ENCODE measurements at places on chromosomes 3 and 15.

DNA sequence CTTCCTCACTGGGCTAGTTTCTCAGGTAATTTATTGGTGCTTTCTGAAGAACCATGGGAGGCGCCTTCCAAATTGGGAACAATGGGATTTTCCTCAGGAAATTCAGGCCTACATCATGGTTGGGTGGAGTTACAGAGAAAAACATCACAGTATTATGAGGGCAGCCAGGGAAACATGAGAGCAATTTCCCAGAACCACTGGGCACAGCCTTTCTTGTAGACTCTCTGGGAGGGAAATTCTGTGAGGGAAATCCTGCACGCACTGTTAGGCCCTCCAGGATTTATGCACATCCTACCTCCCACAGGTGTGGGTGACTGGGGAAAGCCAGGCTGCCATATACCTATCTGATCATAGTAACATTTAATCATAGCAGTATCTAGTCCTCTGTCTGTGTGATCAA is 13.2 kb downstream of the POPDC2 start:
- no peak for DNase-seq

DNA sequence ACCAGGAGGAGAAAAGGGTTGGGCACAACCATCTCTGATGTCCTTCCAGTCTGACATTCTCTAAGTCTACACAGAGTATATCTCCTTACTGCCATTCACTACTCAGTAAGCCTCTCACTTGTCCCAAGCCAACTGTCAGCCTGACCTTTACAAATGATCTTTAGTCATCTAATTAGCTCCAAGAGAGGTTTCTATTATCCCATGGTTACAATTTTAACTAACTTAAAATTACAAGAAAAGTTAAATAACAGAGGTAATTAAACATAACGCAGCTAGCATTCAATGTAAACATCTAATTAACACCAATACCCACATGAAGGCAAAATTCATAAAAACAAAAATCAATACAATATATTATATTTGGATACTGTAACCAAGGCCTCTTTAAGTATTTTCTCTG is 126.9 kb downstream of the LSAMP start:
- DNase-seq: no peak

- no peak for DNase-seq
Measured at GRCh38 chr3:11373654-11374053, 101.5 kb downstream of the ATG7 start.

DNA sequence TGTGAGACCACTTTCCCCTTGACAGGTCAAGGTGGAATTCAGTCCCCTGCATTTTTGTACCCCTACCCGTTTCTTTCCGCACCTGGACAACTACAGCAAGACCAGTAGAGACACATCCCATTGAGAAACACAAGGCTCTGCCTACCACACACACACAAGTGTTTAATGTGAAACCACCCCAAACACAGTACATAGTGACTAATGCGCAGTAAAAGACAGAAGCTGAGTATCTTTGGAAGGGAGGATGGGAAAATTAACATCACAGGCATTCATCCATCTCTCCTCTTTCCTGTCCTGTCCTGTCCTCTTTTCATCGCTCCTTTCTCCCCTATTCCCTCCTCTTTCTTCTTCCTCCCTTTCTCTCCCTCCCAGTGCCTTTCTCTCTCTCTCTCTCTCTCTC is 64.8 kb downstream of the SCN11A start:
- DNase-seq: no peak

DNA sequence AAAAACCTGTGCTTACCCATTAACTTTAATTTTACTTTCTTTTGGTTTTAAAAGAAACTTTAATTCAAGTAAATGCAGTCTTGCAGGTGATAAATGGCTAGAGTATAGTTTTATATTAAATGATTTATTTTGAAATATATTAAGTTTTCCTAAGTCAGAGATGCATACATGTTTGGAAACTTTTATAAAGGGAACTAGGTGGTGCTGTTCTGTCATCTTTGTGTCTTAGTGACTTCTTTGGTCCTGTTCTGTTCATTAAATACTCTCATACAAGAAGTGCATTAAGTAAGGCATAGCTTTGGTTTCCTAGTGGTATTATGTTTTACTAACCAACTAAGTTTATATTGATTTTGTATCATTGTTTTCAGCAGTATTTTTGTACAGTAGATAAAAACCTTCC is 15.6 kb downstream of the CADM2 start:
- DNase-seq: no peak

DNA sequence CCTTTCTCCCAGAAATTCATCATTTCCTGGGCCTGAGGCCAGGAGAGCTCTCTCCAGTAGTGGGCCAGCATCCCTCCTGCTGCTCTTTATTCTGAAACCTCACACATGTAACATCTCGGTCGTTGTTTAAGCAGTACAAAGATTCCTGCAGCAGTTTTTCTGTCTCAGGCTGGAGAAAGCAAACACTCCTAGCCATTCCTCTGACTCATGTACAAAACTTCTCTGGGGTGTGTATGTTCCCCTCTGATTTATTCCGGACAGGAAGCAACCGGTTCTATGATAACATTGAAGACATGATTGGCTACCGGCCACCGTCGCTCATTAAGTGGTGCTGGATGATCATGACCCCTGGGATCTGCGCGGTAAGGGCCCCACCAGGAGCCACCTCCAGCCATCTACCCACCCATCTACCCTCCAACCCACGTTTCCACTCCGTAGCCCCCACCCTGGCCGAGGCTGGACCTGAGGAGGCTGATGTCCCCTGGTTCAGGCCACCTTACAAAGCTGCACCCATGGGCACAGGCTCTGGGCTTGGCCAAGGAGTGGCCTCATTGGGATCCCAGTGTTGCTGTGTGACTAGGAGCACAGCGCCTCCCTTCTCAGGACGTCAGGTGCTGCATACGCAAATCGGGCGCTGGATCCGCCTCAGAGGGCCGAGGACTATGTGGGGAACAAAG is 58.6 kb upstream of the SLC6A1 start:
- DNase-seq: no peak

DNA sequence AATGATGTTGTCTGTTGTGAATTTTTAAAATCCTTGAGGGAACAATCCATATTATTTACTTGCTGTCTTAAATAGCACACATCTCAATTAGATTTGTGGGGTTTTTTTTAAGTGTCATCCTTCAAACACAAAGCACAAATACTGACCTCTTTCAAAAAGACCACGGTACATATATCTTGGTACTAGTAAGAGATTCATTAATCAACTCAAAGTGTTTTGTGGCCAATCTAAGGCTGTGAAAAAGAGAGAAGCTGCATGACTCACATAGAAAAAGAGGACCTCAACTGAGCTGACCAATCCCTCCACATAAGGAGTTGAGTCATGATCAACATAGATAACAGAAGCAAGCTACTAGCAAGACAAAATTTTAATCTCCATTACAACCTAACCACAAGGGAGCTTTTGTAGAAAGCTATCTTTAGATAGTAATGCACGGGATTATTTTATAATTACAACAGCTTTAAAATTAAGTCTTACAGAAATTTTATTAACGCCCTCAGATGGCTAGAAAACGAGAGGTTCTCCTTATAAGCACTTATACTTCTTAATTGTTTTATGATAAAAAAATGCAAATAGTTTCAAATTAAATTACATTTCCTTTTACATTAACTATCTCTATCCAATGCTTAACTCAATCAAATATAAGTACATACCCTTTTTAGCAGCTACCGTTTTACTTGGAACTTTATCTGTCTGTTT is 60.5 kb downstream of the TOP2B start:
- no peak for DNase-seq

DNA sequence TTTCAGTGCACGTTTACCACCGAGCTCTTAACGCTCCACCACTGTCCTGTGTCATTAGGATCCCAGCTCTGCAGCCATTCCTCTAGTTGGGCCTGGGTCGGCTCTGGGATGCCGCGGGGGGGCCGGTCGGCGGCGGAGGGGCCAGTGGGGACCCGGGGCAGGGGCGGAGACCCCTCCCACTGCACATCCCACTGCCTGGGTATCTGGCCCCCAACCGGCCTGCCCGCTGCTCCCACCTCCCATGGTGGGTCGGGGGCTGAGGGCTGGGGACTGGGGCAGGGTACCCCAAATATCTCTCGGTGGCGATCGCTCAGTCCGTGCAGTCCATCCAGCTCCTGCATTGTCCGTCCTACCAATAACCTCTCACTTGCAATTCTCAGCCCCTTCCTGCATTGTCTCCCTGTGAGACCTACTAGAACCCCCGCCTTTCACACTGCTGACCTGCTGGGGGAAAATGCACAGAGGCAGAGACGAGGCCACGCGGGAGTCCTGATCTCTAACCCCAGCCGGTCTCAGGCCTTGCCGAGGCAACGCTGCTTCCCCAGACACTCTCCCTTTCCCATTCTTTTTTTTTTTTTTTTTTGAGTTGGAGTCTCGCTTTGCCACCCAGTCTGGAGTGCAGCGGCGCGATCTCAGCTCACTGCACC is 24.0 kb upstream of the MUC20 start:
- DNase-seq: no peak

DNA sequence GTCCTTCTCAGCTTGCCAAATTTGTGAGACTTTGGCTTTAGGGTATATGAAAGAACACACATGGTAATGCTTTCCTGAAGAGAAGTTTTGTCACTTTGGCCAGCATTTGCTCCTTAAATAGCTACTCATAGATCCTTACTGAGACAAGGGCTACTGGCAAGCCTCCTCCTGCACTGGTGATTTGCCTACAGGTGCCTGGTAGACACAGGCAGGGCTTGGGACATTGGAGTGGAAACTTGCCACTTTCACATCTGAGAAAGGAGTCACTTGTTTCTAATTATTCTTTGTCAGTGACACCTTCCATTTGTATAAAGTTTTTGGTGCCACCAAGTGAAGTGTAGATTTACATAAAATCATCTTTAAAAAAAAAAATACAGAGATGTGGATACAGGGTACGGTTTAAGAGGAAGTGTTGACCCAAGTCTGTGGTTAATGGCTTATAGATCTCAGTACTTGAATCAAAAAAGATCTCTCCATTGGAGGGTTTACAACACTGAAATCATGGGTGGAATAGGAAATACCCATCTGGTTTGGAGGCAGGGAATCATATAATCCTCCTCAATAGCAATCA is 132.8 kb upstream of the GADL1 start:
- no peak for DNase-seq

DNA sequence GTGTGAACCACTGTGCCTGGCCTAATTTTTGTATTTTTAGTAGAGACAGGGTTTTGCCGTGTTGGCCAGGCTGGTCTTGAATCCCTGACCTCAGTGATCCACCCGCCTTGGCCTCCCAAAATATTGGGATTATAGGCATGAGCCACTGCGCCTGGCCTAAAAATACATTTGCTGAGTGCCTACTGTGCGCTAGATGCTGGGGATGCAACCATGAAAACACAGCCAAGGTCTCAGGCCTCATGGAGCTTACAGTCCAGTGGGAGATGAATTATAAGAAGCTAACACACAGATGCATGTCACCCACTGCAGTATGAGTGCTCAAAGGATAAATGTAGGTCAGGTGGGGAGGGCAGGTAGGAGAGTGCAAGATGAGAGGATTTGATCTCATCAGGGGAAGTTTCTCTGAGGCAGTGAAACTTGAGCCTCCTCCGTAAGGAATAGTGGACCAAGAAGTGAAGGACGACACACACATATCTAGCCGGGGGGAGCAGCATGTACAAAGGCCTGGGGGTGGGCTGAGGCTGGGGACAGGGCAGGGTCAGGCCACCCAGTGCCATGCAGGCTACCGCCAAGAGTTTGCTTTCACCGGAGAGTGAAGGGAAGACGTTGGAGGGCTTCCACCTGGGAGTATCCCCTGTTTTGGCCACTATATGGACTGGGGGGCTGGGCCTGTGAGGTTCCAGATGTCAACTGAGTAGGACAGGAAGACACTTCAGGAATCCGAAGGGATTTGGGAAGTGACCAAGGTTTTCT is 24.3 kb downstream of the IRAK2 start:
- DNase-seq: no peak

DNA sequence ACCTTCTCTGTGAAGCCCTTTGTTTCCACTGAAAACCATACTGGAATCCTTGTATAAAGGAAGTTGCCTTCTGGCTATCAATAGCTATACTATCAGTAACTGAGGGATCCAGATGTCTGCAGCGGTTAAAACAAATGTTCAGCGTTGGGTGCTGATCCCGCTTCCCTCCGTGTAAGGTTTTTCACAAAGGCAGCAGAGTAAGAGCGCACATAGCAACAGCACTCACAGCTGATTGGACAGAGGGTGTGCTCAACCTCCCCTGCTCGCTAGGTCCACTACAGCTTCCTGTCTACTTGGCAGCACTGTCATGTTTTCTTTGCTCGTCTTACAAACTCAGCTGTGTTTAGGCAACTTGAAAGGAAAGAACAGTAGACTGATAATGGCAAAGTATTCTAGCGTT is 27.3 kb downstream of the ATOSA start:
- no peak for DNase-seq

- DNase-seq: no peak
Measured at GRCh38 chr15:62475591-62475990, 310.5 kb upstream of the C2CD4B start.

DNA sequence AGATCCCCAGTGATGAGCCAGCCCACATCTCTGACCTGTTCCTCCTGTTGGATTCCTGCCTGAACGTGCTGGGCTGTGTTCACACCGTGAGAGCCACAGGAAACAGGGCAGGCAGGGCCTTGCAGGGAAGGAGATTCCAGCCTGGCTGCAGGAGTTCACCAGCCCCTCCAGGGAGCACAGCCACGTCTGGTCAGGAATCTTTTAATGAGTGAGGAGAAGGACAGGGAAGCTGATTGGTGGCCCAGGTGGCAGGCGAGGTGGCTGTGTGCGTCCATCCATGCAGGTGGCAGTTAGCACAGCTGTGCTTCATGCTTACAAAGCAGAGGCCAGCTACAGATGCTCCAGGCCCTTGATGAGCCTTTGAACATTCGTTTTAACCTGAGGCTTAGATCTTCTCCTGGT is 10.5 kb downstream of the LRRK1 start:
- no peak for DNase-seq

- DNase-seq: no peak
Measured at GRCh38 chr15:55796321-55796965, 53.5 kb upstream of the PRTG start.

- no peak for DNase-seq
Measured at GRCh38 chr3:53255423-53255774, 423 bp downstream of the TKT start.

- no peak for DNase-seq
Measured at GRCh38 chr15:91947683-91948608, 94.4 kb downstream of the SLCO3A1 start.

DNA sequence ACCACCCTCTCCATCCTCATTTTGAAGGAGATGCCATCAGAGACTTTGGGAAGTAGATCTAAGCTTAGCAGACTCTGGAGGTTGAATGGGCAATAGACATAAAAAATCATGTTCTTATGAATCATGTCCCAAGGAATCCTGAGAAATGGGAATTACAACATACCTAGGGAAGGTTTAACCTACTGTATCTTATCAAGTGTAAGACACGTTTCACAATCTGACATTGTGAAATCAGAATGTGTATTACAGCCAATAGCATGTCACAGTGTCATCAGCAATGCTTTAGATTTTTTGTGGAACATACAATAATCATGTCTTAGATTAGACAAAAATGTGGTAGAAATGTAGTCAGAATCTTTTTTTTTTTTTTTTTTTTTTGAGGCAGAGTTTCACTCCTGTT is 332.4 kb upstream of the TLE3 start:
- no peak for DNase-seq

DNA sequence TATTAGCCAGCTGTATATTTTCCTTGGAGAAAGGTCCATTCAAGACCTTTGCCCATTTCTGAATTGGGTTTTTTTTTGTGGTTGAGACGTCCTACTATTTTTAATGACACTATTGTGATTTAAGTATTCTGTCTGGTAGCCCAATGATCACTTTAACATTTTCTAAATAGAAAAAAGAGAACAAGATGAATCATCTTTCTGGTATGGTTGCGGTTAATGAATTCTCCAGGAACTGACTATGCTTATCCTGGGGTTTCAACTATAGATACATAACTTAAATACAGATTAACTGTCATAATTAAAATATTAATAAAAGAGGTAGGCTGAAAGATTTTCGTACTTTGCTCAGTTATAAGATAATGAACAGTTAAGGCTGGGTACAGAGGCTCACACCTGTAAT is 51.9 kb downstream of the PBRM1 start:
- no peak for DNase-seq
